ENCODE measurements at places on chromosomes 12 and 14.

- DNase-seq: no peak
Observed at GRCh38 chr14:37587131-37587803, 7.8 kb downstream of the FOXA1 start.

- DNase-seq: no peak
Observed at GRCh38 chr14:105742531-105742848, 216.1 kb downstream of the TMEM121 start.

DNA sequence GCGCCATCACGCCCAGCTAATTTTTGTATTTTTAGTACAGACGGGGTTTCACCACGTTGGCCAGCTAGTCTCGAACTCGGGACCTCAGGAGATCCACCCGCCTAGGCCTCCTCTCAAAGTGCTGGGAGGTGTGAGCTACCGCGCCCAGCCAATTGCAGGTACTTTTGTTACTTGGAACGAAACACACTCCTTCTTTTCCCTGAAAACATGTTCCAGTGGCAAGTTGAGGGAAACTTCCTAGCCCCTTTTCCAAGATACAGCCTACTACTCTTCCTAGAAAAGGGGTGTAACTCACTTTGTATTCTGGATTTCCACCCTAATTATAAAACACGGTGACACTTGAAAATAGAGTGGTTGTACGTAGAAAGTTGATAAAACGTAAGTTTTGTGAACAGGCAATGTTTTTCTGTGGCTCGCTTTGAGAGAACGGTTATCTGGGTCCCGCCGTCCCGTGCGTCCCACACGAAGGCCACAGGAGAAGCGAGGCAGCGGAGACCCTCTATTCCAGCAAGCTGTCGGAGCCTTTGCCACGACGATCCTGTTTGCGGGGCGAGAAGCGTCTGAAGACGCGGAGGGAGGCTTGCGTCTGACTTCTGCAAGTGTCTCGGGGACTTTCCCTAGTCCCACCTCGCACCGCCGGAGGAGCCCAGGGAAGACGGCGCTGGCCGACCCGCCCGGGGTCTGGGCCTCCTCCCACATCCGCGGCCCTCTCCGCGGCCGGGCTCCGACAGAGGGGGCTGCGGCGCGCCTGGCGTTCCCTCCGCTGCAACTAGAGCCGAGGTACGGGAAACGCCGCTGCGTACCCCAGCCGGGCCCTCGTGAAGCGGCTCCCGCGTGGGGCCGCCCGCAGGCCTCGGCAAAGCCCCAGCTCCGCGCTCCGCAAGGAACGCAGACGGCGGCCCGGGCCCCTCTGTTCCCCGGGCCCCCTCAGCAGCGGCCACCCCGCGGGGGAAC is 745 bp downstream of the CDCA4 start:
- peak; percentile 20 for DNase-seq

GRCh38 chr12:110661337-110661972 is 27.5 kb downstream of the HVCN1 start:
- no peak for DNase-seq

DNA sequence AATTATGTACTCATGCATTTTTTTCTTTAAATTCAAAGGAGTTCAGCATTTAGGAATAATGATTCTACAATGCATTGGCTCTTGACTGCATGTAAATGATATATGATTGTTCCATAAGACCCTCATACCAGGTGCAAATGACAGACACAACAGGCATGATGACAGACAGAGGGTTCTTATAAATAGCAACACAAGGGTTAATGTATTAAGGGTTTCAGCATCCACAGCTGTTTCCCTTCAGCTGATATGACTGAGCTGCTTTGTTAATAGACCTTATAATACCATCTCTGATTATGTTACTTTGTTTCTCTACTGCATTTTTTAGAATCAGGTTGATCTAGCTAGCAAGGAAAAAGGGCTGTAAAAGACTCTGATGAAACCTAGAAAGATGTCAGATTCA is 90.8 kb upstream of the TMTC2 start:
- DNase-seq: no peak

DNA sequence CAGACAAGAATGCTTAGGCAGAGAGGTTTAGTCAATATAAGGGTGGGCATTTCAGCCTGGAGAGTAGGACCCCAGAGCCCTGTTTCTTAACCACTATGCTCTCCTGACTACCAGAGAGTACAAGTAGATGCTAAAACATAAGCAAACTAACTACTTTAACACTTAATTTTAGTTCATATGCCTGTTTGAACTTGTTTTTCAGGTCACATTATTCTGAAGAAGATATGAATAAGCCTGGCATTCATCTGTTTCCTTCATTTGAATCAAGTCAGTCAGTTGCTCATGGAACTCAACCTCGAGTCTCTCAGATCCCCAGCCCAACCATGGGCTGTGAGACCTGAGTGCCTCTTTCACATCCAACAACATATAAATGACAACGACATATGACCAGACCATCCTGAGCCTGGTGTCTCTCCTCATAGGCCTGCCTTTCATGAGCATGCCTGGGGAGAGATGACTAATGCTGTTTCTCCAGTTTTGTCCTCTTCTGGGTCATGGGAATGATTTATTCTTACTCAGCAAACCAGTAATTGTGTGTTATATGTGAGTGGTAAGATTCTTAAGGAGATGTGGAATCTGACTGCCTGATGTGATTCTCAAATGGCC is 251.1 kb upstream of the BTG1 start:
- DNase-seq: peak; percentile 77

GRCh38 chr12:73656375-73656774 is 881.3 kb upstream of the ATXN7L3B start:
- DNase-seq: no peak

- no peak for DNase-seq
Observed at GRCh38 chr12:105425254-105426174, 95.0 kb downstream of the C12orf75 start.

- peak; percentile 48 for DNase-seq
Observed at GRCh38 chr14:22668417-22668816, 24.3 kb upstream of the OR6J1 start.

- peak; percentile 27 for DNase-seq
Observed at GRCh38 chr12:121494093-121494787, 86.6 kb downstream of the KDM2B start.

GRCh38 chr12:131761638-131762037 is 50.7 kb downstream of the SFSWAP start:
- no peak for DNase-seq

GRCh38 chr12:70919597-70920035 is 922 bp downstream of the PTPRR start:
- peak; percentile 3 for DNase-seq

DNA sequence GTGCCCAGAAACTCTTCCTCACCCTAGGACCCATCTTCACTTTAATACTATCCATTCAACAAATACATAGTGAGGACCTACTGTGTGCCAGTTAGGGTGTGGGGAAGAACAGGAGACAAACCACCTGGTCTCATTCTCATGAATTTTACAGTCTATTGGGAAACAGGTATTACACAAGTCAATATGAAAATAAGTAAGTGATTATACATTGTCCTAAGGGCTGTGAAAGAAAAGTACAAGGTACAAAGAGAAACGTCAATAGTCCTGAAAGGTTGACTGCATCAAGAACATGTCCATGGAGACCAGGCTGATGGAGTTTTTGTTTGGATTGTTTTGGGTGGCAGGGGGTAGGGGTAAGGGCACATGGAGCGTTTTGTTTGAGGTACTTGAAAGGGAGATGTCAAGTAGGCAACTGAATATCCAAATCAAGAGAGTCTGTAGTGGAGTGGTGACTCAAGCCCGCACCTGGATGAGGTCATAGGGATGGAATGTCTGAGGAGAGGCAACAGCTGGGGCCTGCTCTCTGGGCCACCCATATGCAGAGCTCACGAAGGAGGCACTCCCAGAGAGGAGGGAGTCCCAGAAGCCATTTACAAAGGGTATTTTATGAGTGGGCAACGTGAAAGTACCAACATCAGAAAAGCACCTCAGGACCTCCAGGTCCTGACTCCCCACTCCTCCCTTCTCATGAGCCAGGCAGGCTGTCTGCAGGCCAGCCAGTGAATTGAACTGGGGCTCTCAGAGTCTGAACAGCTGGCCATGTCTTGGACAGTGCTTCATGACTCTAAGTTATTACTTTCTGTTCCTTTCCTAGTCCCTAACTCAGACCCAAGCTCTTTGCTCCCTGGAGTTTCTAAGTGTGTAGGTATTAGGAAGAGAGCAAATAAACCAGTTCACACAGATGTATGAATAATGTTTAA is 272.0 kb downstream of the ZFP36L1 start:
- no peak for DNase-seq
